ENCODE measurements at places on chromosomes 11 and 22. TPM values are rescaled to one million over a fixed set of nuclear protein-coding genes. Genes with fewer than 3 reads are reported as not detected.
A peak's percentile ranks its signal among the peaks of the same experiment; 100 is the strongest.

DNA sequence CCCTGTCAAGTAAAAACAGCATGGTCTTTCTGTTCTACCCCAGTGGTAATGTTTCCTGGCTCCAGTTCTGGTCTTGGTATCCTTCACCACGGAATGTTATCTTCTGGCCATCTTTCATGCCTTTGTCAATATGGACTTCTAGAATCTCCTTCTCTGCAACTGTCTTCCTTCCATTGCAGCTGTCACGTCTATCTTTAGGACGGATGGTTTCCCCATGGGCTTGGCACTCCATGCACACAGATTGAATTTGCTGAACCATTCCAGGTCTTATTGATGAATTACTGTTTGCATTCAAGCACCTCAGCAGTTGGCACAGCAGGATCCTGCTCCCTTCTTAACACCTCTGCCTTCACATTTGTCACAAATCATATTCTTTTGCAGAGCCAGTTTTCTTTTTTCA lies 44.9 kb upstream of the SLC25A18 start:
- no peaks in the 10 kb centered on the region for H3K36me3 ChIP-seq
- DNase-seq = no peak
- no peak overlapping the region for H3K27ac ChIP-seq
- no peaks in the 10 kb centered on the region for H3K27me3 ChIP-seq

DNA sequence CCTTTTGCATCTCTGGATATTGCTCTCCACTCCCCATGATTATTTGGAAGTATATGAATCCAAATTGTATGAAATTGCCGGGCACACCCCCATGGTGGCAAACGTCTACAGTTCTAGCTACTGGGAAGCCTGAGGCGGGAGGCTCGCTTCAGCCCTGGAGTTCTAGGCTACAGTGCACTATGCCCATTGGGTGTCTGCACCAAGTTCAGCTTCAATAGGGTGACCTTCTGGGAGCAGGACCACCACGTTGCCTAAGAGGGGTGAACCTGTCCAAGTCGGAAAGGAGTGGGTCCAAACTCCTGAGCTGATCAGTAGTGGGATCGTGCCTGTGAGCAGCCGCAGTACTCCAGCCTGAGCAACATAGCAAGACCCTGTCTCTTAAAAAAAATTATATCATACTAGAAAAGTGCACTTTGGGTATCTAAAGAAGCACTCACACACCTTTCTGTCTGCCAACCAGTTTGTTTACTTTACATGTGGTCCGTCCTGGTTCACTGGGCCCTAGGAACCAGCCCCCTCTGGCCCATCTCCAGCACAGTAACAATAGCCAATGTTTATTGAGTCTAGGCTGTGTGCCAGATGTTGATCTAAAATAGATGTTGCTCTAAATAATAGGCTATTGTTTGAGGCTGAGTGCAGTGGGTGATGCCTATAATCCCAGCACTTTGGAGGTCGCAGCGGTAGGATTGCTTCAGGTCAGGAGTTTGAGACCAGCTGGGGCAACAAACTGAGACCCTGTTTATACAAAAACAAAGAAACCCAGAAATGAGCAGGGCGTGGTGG lies 16.4 kb upstream of the KAT5 start:
- no peaks in the 10 kb centered on the region for H3K4me1 ChIP-seq
- no peaks in the 10 kb centered on the region for H3K27me3 ChIP-seq
- DNase-seq = peak; percentile 67

Gene SYT13
- 0.33 TPM for total RNA-seq

Gene NLRP14
- under 0.01 TPM for total RNA-seq

Measured in breast epithelium (tissue), 4 donors.